SJSA1 (cell line): ENCODE measurements at places on chromosomes 6 and 20.

- DNase-seq = no peak
- H3K27ac ChIP-seq = no peak overlapping the region
- H3K4me1 ChIP-seq = no peaks in the 10 kb centered on the region
- H3K4me3 ChIP-seq = no peak overlapping the region
- no peaks in the 10 kb centered on the region for H3K27me3 ChIP-seq
These were observed 83.6 kb downstream of the LCA5 start for GRCh38 chr6:79453558-79454042.

DNA sequence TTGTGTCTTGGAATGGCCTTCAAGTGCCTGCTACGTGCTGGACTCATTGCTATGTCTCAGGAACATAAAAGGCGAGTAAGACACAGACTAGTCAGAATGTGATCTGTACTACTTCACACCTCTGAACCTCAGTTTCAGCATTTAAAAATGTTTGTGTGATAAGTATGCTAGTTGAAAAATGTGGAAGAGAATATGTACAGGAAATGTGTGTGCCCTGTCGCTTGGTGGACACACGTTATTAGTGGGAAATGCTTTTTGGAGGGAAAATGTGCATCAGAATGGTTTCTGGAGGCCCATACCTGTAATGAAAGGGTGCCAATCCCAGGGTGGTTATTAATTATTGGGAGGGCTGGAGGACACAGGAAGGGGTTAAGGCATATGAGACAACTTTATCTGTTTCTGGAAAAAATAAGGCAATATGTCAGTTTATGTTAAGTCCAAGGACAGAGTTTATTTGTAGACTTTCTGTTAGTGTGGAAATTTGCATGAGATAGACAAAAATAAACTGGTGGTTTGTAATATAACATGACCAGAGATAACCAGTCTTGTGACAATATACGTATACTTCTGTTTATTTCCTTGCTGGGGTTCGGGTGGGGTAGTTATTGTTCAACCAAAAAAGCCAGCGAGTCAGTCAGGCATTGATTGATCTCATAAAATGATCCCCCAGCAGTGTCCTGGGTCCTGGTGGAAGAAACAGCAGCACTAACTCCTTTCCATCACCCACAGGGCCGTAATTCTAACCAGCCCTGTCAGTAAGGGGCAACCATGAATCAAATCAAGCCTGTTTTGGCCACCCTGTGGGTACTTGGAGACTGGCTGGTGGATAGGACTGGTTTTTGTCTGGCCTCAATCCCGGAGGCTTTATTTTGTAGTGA, 117.9 kb downstream of the JARID2 start:
- no peak overlapping the region for H3K4me3 ChIP-seq
- H3K27ac ChIP-seq = no peak overlapping the region
- no peaks in the 10 kb centered on the region for H3K27me3 ChIP-seq
- no peak for DNase-seq

- no peak overlapping the region for H3K4me3 ChIP-seq
- peaks cover 3% of the 10 kb centered on the region; the same call in 1 of the 2 replicates for H3K36me3 ChIP-seq
- no peaks in the 10 kb centered on the region for H3K4me1 ChIP-seq
- no peak overlapping the region for H3K27ac ChIP-seq
These were observed 36.1 kb downstream of the SERAC1 start for GRCh38 chr6:158131926-158132325.

DNA sequence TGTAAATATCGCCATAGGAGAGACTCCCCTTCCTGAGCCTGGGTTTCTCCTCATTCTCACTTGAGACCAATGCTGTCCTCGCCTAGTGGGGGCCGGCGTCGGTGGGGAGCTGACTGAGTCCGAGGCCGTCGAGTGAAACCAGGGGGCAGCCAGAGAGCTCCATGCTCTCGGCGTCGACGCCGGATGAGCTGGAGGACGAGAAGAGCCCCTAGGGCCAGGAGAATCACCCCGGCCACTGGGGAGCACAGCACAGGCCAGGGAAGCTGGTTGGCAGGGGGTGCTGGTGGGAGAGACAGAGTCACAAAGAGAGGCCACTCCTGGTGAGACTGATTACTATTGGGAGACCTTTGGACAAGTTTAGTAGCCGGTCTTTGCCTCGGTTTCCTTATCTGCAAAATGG, 6.4 kb upstream of the GPSM3 start:
- no peaks in the 10 kb centered on the region for H3K36me3 ChIP-seq
- H3K27me3 ChIP-seq = no peaks in the 10 kb centered on the region
- no peak for DNase-seq
- H3K4me3 ChIP-seq = no peak overlapping the region

GRCh38 chr6:41440958-41441357, 105.2 kb upstream of the FOXP4 start:
- no peak for DNase-seq
- no peaks in the 10 kb centered on the region for H3K27me3 ChIP-seq
- no peak overlapping the region for H3K27ac ChIP-seq
- H3K4me3 ChIP-seq = no peak overlapping the region

- H3K4me1 ChIP-seq = peaks cover 7% of the 10 kb centered on the region
- H3K27ac ChIP-seq = no peak overlapping the region
- H3K27me3 ChIP-seq = 0 out of 2 replicates have a peak, but pooled peaks cover 4% of the 10 kb centered on the region
These were observed 20.4 kb upstream of the FUCA2 start for GRCh38 chr6:143531720-143532499.

DNA sequence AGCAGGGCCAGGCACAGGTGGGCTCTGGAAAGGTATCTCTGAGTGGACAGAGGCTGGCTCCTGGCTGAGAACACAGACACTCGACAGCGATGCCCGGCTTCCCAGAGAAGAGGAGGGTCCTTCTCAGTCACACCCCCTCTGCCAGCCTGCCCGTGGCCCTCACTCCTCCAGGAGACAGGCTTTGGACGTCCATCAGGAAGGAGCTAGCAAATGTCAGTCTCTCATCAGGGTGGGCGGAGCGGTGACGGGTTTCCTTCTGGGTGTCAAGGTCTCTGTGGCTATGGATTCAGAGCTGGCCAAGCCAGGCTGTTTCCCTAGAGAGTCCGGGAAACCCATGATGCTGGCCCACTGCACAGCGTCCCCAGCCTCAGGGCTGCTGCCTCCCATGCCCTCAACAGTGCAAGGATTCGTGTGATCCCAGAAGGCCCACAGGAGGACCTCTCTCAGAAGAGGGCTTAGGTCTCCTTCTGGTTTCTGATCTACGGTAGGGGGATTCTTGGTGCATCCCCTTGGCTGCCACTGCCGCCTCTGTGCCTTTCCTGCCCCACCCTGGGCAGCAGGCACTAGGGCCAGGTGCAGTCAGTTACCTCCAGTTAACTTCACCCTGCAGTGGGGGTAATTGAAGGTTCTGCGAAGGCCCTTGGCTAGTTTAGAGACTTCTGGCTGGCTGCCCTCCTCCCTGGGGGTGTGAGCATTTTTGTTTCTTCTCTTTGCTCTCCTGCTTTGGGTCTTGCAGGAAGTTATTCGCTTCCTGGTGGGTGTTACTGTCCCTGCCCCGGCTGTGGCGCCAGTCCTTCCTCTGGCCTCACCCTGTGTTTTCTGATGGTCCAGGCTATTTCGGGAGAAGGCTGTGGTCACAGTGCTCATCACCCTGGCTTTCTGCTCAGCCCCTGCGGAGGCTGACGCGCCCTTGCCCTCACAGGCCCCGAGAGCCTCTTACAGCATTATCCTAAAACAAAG, 80.2 kb downstream of the CDH4 start:
- no peak overlapping the region for H3K27ac ChIP-seq
- no peak for DNase-seq
- H3K27me3 ChIP-seq = 0 out of 2 replicates have a peak, but pooled peaks cover under 1% of the 10 kb centered on the region
- no peaks in the 10 kb centered on the region for H3K4me1 ChIP-seq

DNA sequence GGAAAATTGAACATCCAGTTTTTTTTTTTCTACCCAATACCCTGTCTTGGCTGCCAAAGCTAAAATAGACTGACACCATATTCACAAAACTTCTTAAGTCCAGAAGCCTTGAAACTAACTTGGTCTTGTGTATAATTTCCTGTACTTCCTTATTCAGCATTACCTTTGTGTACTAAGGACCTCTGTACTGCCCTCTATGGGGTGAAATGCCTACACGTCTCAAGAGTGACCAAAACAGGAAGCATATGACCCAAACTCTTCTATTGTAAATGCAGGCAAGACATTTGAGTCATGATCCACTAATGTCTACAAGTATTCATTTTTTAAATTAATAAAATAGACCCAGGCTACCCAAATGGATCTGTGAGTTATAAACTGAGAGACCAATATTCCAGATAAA, 50.4 kb downstream of the HMGCLL1 start:
- H3K36me3 ChIP-seq = no peaks in the 10 kb centered on the region
- H3K27ac ChIP-seq = no peak overlapping the region
- DNase-seq = no peak
- no peaks in the 10 kb centered on the region for H3K4me1 ChIP-seq

DNA sequence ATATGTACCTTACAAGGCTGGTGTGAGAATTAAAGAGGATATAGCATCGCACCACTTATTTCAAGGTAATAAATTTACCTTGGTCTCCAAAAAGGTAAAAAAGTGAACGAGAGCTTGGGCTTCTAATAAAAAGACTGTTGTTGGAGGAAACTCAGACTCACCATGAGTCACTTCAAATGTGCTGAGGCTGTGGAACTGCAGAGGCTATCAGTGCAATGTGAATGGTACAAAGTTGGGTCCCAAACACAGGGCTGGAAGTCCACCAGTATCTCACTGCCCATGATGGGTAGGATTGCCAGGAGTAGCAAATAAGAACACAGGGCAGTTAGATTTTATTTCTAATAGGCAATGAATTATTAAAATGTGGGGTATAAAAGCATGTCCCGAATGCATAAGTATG, 200.6 kb downstream of the MAFB start:
- H3K36me3 ChIP-seq = no peaks in the 10 kb centered on the region
- DNase-seq = no peak
- no peak overlapping the region for H3K4me3 ChIP-seq
- H3K4me1 ChIP-seq = no peaks in the 10 kb centered on the region
- H3K27me3 ChIP-seq = no peaks in the 10 kb centered on the region

- H3K36me3 ChIP-seq = no peaks in the 10 kb centered on the region
- no peak overlapping the region for H3K4me3 ChIP-seq
- H3K4me1 ChIP-seq = no peaks in the 10 kb centered on the region
- DNase-seq = no peak
These were observed 98.8 kb downstream of the LAMA2 start for GRCh38 chr6:128981716-128982115.

GRCh38 chr20:38685853-38686473, 38.3 kb upstream of the SLC32A1 start:
- H3K4me3 ChIP-seq = no peak overlapping the region
- H3K36me3 ChIP-seq = no peaks in the 10 kb centered on the region
- H3K27me3 ChIP-seq = no peaks in the 10 kb centered on the region
- H3K27ac ChIP-seq = no peak overlapping the region

GRCh38 chr6:31727717-31728671, 1.1 kb downstream of the DDAH2 start:
- no peak for DNase-seq
- H3K4me1 ChIP-seq = peaks cover 19% of the 10 kb centered on the region
- H3K36me3 ChIP-seq = peaks cover 62% of the 10 kb centered on the region
- H3K27me3 ChIP-seq = no peaks in the 10 kb centered on the region
- H3K4me3 ChIP-seq = no peak overlapping the region

DNA sequence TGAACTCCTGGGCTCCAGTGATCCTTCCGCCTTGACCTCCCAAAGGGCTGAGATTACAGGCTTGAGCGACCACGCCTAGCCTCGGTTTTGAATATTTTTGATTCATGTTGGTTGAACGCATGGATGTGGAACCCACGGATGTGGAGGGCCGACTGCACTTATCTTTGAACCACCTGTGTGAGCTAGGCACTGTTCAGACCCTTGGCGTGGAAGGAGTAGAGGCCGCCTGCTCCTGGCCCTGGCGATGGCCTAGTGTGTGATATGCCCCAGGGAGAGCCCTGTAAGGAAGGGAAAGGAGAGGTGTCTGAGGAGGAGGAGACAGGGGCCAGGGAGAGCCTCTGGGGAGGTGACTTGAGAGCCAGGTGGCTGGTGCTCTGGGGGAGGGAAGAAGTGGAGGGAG, 64.3 kb downstream of the BCAS4 start:
- DNase-seq = no peak
- H3K27ac ChIP-seq = no peak overlapping the region
- H3K4me1 ChIP-seq = no peaks in the 10 kb centered on the region
- no peak overlapping the region for H3K4me3 ChIP-seq

GRCh38 chr6:71913444-71914234, 27.3 kb downstream of the RIMS1 start:
- DNase-seq = no peak
- no peaks in the 10 kb centered on the region for H3K36me3 ChIP-seq
- H3K27me3 ChIP-seq = no peaks in the 10 kb centered on the region
- no peak overlapping the region for H3K4me3 ChIP-seq
- no peaks in the 10 kb centered on the region for H3K4me1 ChIP-seq

GRCh38 chr6:69622230-69622629, 174.6 kb downstream of the LMBRD1 start:
- no peak overlapping the region for H3K27ac ChIP-seq
- H3K36me3 ChIP-seq = no peaks in the 10 kb centered on the region
- no peak for DNase-seq
- no peaks in the 10 kb centered on the region for H3K27me3 ChIP-seq
- H3K4me3 ChIP-seq = no peak overlapping the region
- no peaks in the 10 kb centered on the region for H3K4me1 ChIP-seq

GRCh38 chr6:43890197-43891062, 120.4 kb downstream of the VEGFA start:
- DNase-seq = no peak
- H3K27me3 ChIP-seq = no peaks in the 10 kb centered on the region
- H3K27ac ChIP-seq = no peak overlapping the region
- H3K36me3 ChIP-seq = no peaks in the 10 kb centered on the region
- peaks cover 31% of the 10 kb centered on the region for H3K4me1 ChIP-seq
- no peak overlapping the region for H3K4me3 ChIP-seq

DNA sequence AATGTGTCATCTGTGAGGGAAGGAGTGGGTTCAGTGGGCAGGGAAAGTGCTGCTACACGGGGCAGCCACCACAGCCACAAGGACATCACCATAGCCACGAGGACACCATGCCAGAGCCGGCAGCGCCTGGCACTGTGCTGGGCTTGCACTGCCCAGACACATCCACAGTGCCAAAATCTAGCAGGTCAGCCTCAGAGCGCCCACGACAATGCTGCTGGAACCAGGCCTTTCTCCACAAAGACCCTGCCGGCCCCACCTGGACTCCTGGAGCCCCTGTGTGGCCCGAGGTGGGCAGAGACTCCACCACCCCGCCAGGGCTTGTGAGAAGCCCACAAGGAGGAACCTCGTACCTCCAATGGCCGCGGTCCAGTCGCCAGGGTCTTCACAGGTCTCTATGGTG, 18.6 kb upstream of the HELZ2 start:
- DNase-seq = no peak
- no peak overlapping the region for H3K27ac ChIP-seq
- peaks cover 67% of the 10 kb centered on the region for H3K36me3 ChIP-seq

GRCh38 chr6:56291302-56291917, 44.0 kb upstream of the COL21A1 start:
- no peaks in the 10 kb centered on the region for H3K4me1 ChIP-seq
- H3K27me3 ChIP-seq = no peaks in the 10 kb centered on the region
